ENCODE measurements at places on chromosomes 6 and 20. TPM values are rescaled to one million over a fixed set of nuclear protein-coding genes. Genes with fewer than 3 reads are reported as not detected.

The SLC18B1 gene
- 24.8 TPM for polyA plus RNA-seq

The RIMS1 gene
- polyA plus RNA-seq: not detected

The DDX43 gene
- polyA plus RNA-seq: 2.2 TPM

The FAM217B gene
- 22.8 TPM for polyA plus RNA-seq

The C6orf58 gene
- not detected for polyA plus RNA-seq

The SNRPB gene
- 361 TPM for polyA plus RNA-seq

The HCRTR2 gene
- not detected for polyA plus RNA-seq

The TCF21 gene
- polyA plus RNA-seq: not detected

DNA sequence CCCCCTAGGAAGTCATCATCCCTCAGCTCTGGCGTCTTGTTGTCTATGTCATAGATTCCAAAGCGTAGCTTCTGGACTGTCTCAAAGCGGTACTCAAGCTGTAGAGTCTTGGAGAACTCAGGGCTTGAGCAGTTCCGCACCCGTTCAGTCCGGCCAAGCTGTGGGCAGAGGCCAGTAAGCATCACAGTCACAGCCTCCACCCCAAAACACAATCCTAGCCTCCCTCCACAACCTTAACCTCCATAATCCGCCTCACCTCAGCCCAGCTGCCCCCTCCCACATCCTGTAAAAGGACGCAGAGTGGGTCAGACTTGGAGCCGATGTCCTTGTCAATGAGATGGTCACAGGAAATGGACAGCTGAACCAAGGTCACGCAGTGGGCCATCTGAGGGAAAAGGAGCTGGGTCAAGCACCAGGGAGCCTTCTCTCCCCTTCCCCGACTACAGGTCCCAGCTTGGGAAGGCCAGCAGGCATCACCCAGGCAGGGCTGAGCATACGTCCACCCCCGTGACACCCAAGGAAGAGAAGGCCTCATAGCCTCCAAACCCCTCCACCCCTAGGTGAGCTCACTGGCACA lies 17.0 kb downstream of the SPAG4 start:
- no peaks in the 10 kb centered on the region for H3K27me3 ChIP-seq
- peak overlapping the region; percentile 34 for H3K27ac ChIP-seq
- DNase-seq: no peak
- H3K4me3 ChIP-seq: no peak overlapping the region
- peaks cover 32% of the 10 kb centered on the region for H3K4me1 ChIP-seq

GRCh38 chr6:42781796-42782688 lies at the start of gene BICRAL:
TSS of gene BICRAL (plus strand) at chr6:42782052. CDS start at chr6:42822023, 39,971 bp downstream.
- H3K36me3 ChIP-seq: peaks cover 8% of the 10 kb centered on the region
- peaks cover 32% of the 10 kb centered on the region for H3K4me1 ChIP-seq
- H3K27ac ChIP-seq: no peak within 1 kb of the TSS
- peak; percentile 75 for DNase-seq
- peak within 1 kb of the TSS; percentile 98 for H3K4me3 ChIP-seq
- no peaks in the 10 kb centered on the region for H3K27me3 ChIP-seq

DNA sequence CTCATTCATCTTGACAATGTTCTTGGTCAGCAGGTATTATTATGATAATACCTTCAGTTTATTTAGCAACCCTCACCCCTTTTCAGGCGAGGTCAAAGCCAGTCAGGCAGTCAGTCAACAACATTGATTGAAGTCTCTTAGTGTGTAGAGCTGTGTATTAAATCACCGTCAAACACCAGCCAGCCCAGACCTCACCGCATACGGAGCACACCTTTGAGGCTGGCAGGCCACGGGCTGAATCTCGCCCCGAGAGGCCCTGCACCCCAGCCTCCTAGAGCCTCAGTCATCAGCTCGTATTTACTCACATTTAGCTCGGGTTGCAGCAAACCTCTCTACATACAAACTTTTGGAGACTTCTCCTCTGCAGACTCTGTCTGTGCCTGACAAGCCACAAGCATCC lies 36.0 kb upstream of the FOXA2 start:
- H3K27ac ChIP-seq: no peak overlapping the region
- H3K4me3 ChIP-seq: no peak overlapping the region
- H3K4me1 ChIP-seq: no peaks in the 10 kb centered on the region
- no peaks in the 10 kb centered on the region for H3K36me3 ChIP-seq

DNA sequence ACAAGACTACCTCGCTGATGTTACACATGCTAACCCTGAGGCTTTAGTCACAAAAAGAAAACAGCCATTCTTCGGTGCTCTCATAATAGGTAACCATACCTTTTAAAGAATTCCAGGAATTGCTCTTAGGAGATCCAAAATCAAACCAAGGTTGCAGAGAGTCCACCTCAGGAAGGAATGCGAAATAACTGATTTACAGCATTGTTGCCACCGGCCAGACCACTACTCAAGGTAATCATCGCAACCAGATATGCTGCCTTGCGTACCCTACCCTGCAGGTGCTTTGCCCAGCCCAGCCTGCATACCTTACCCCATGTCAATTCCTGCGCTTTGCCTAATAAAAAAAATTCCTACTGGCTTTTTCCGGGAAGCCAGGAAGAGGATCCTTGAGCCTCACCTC lies 27.0 kb downstream of the NUP153 start:
- DNase-seq: no peak
- no peaks in the 10 kb centered on the region for H3K27me3 ChIP-seq
- H3K36me3 ChIP-seq: peaks cover 15% of the 10 kb centered on the region

DNA sequence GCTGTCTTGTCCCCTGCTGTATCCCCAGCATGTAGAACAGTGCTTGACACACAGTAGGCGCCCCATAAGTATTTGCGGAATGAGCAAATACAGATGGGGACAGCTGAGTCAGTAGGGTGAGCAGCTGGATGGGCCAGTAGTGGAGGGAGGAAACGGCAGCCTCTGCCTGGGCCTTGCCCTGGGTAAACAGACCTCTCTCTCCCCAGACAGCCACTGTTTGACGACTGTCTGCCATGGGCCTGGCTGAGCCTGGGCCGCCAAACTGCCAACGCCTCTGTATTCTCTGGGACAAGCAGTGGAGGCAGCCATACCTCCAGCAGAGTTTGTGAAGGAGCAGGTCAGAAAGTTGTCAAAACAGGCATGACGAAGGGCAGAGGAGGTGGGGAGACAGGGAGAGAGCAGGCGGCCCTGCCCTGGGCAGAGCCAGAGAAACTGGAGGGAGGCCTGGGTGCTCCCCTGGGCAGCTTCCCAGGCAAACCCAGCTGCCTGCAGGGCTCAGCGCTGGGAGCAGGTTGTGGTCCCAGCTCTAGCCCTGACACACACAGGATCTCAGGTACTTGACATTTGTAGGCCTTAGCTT lies 15.2 kb downstream of the HNF4A start:
- H3K4me1 ChIP-seq: no peaks in the 10 kb centered on the region
- H3K36me3 ChIP-seq: no peaks in the 10 kb centered on the region
- no peak overlapping the region for H3K27ac ChIP-seq
- peaks cover 30% of the 10 kb centered on the region for H3K27me3 ChIP-seq

DNA sequence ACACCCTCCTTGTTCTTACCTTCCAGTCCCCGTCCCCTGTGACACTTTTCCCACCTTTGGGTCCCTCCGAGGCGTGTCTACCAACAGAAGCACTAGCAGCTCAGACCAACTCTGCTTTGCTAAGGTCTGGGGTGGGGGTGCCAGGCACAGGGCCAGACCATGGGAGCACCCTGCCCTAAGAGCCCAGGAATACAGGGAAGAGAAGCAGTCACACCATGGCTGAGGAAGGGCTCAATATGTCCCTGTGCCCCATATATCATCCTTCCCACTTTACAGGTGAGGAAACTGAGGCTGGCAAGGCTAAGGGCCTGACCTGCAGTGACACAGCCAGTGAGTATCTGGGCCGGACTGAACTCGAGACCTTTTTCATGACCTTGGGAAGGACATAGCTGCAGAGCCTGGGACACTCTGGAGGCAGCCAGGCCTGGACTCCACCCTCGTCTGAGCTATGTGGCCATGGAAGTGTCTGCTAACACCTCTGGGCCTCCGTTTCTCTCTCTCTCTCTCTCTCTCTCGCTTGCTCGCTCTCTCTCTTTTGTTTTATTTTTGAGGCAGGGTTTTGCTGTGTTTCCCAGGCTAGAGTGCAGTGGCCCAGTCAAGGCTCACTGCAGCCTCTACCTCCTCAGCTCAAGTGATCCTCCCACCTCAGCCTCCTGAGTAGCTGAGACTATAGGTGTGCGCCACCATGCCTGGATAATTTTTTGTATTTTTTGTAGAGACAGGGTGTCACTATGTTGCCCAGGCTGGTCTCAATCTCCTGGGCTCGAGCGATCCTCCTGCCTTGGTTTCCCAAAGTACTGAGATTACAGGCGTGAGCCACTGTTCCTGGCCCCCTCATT lies 156.7 kb downstream of the GRM4 start:
- no peak overlapping the region for H3K4me3 ChIP-seq
- H3K36me3 ChIP-seq: no peaks in the 10 kb centered on the region
- no peak for DNase-seq
- peaks cover 39% of the 10 kb centered on the region for H3K27me3 ChIP-seq

- peaks cover 14% of the 10 kb centered on the region for H3K4me1 ChIP-seq
- no peak overlapping the region for H3K27ac ChIP-seq
- H3K36me3 ChIP-seq: no peaks in the 10 kb centered on the region
- no peak for DNase-seq
These were observed 191.7 kb upstream of the LAMP5 start for GRCh38 chr20:9322661-9323060.

GRCh38 chr20:2136275-2136674 lies 34.6 kb downstream of the STK35 start:
- H3K4me1 ChIP-seq: peaks cover 38% of the 10 kb centered on the region
- H3K36me3 ChIP-seq: no peaks in the 10 kb centered on the region
- no peak for DNase-seq
- H3K27ac ChIP-seq: no peak overlapping the region
- no peaks in the 10 kb centered on the region for H3K27me3 ChIP-seq
- no peak overlapping the region for H3K4me3 ChIP-seq

DNA sequence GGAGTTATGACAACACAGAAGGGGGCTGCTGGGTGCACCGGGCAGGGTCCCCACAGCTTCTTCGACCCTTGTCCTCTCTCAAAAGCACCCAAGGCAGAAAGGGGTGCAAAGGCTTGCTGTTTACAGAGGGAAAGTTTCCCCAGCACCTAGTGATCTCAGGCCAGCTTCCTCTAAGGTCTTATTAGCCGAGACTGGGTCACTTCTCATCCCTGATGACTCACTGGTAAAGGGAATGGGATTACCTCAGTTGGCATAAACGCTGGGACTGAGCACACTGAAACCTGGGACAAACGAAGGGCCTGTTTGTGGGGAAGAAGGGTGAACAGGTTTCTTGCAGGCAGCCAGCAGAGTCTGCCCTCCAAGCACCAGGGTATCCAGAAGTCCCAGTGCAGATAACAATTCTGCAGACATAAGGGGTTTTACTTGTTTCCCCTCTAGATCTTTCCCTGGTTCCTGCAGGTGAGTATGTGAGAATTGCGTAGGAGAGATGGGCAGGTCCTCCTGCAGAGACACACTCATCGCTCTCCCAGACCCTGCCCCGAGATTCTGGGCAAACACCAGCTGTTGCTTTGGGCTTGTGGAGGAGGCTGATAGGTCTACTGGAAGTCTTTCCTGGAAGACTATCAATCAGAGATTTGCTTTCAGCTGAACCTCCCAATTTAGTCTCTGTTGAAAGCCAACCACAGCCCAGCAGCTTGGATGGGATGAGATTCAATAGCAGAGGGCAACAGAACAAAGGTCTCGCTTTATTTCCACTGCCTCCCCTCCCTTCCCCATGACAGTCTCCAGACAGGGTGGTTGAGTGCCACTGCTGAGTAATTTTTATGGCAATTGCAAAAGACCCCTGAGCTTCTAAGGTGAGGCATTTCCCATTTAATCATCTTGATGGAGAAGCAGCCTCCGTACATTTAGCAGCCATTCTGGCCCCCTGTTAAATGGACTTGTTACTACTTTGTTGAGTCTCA lies 25.7 kb downstream of the KCNG1 start:
- peaks cover 6% of the 10 kb centered on the region for H3K4me1 ChIP-seq
- H3K27me3 ChIP-seq: peaks cover under 1% of the 10 kb centered on the region
- H3K4me3 ChIP-seq: no peak overlapping the region
- H3K27ac ChIP-seq: no peak overlapping the region
- H3K36me3 ChIP-seq: no peaks in the 10 kb centered on the region

DNA sequence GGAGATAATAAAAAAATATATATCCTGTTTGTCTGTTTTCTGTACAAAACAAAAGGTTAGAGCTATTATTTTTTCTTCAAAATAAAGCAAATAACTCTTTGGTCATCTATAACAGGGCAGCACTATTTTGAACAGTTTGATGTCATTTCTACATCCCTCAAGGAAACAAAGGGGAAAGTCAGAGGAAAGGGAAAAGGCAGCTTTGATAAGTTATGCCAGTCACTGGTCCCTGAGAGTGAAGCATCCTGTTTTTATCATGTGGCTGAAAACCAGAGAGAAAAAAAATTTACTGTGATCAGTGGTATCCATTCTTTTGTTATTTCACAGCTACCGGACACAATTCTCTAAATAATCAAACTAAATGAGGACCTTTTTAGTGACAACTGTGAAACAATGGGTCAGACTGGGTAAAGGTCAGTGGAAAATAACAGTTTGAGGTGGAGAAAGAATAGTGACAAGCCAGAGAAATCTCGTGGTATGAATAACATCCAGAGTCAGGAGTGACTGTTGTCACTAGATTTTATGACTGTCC lies 356.0 kb downstream of the HDGFL1 start:
- H3K36me3 ChIP-seq: no peaks in the 10 kb centered on the region
- H3K27ac ChIP-seq: no peak overlapping the region
- H3K27me3 ChIP-seq: no peaks in the 10 kb centered on the region
- no peak for DNase-seq
- H3K4me3 ChIP-seq: no peak overlapping the region
- H3K4me1 ChIP-seq: peaks cover 13% of the 10 kb centered on the region

GRCh38 chr6:109527989-109528388 lies 45.0 kb upstream of the ZBTB24 start:
- no peak overlapping the region for H3K27ac ChIP-seq
- peaks cover 14% of the 10 kb centered on the region for H3K36me3 ChIP-seq
- no peaks in the 10 kb centered on the region for H3K27me3 ChIP-seq
- no peak overlapping the region for H3K4me3 ChIP-seq
- H3K4me1 ChIP-seq: no peaks in the 10 kb centered on the region

- no peak overlapping the region for H3K4me3 ChIP-seq
- no peak overlapping the region for H3K27ac ChIP-seq
- H3K4me1 ChIP-seq: peaks cover 14% of the 10 kb centered on the region
- no peak for DNase-seq
- H3K36me3 ChIP-seq: no peaks in the 10 kb centered on the region
- no peaks in the 10 kb centered on the region for H3K27me3 ChIP-seq
These were observed 13.2 kb upstream of the SERPINB9 start for GRCh38 chr6:2916158-2916925.

- H3K27me3 ChIP-seq: no peaks in the 10 kb centered on the region
- DNase-seq: no peak
- H3K4me1 ChIP-seq: peaks cover 16% of the 10 kb centered on the region
- no peak overlapping the region for H3K27ac ChIP-seq
These were observed 23.7 kb upstream of the ZC3H12D start for GRCh38 chr6:149508485-149508884.

DNA sequence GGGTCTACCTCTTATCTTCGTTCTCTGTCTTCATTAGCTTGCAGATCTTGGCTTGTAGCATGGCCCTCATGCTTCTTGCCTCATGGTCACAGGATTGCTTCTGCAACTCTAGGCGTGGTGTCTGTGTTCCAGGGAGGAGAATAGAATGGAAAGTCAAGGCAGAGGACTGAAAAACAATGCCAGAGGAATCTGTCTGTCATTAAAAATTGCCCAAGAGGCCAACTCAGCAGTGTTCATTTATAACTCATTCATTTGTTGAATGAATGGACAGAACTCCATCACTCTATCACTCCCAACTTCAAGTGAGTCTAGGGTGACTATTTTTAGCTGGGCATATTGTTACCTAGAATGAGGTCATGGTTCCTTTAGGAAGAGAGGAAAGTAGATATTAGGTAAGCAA lies 179.6 kb downstream of the UST start:
- no peak overlapping the region for H3K27ac ChIP-seq
- no peaks in the 10 kb centered on the region for H3K36me3 ChIP-seq
- H3K4me3 ChIP-seq: no peak overlapping the region
- DNase-seq: no peak
- peaks cover 14% of the 10 kb centered on the region for H3K4me1 ChIP-seq

GRCh38 chr6:16129623-16130401 lies 926 bp downstream of the MYLIP start:
- H3K4me1 ChIP-seq: peaks cover 57% of the 10 kb centered on the region
- peak overlapping the region; percentile 91 for H3K4me3 ChIP-seq
- peak overlapping the region; percentile 97 for H3K27ac ChIP-seq
- DNase-seq: peak; percentile 46
- no peaks in the 10 kb centered on the region for H3K27me3 ChIP-seq
